Stimulated activated CD8-positive, alpha-beta memory T cell treated with anti-CD3 and anti-CD28 coated beads, Interleukin-4, amount 100 ng/mL, for 24 hours (primary cell): ENCODE measurements at places on chromosomes 16 and 17.

GRCh38 chr17:39011907-39012468, 44.8 kb upstream of the FBXO47 start:
- DNase-seq, result no peak

GRCh38 chr17:4955091-4955490, 4.2 kb downstream of the ENO3 start:
- no peak for DNase-seq

DNA sequence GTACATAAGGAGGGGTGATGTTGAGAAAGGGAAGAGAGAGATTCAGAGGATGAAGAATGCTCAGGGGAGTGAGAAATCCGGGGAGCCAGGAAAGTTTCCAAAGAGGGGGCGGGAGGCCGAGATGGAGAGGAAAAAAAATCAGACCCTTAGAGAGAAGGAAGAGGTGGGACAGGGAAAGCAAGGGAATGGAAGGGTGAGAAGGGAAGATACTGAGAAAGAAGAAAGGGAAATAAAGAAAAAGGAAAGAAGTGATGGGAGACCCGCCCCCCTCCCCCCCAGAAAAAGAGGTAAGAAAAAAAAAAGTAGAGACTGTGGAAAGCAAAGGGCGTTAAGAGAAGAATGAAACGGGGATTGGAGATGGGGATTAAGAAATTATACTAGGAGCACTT, 507 bp downstream of the DYNLRB2 start:
- no peak for DNase-seq

GRCh38 chr16:592518-593306, 2.8 kb downstream of the RAB40C start:
- DNase-seq, result no peak

- no peak for DNase-seq
These were observed 231.4 kb upstream of the TNRC6C start for GRCh38 chr17:77727037-77727615.

DNA sequence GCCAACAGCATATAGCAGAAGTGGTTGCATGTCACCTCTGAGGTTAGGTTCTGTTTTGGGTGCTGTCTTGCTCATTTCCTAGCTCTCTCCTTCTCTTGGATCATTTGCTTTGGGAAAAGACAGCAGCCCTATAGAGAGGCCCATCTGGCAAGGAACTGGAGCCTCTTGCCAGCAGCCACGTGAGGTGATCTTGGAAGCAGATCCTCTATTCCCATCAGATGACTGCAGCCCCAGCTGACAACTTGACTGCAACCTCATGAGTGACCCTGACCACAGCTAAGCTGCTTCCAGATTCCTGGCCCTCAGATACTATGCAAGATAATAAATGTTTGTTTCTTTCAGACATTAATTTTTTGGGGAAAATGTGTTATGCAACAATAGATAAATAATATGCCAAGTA, 213.3 kb upstream of the HS3ST4 start:
- DNase-seq, result no peak

GRCh38 chr17:55090079-55090492, 121.5 kb downstream of the STXBP4 start:
- DNase-seq, result no peak
